Activated CD4-positive, alpha-beta T cell treated with anti-CD3 and anti-CD28 coated beads, Interleukin-2, Interleukin-4, amounts not matched to agents 100 ng/mL and 50 ng/mL, durations not matched to agents 16 hours and 8 hours (primary cell): ENCODE measurements at places on chromosomes 11 and 22.

DNA sequence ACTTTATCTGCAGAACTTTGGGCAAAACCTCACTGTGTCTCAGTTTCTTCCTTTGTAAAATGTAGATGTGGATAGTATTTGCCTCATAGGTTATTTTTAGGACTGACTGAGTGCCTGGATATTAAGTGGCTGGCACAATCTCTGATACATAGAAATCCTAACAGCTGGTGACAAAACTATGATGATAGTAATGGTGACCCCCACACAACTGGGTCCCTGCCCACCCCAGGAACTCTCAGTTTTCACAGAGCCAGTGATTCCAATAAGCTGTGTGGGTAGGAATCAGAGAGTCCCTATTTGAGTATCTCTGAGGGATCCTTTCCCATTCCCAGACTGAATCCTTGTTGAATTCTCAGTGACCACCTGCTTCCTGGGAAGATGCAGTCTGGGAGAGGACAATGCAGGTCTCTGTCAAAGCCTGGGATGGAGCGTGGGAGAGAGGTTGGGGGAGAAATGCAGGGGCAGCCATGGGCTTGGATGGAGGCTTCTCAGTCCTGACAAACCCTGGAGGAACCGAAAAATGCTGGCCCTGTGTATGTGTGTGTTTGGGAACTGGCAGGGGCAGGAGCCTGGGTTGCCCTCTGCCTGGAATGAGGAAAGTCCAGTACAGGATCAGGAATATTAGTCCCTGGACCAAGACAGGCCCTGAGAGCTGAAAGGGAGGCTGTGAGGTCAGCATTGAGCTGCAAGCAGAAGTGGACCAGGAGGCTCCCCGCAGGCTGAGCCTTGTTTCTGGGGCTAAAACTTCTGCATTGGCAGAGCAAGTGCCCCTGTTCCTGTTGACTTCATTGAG is 6.1 kb upstream of the P2RY6 start:
- no peak for DNase-seq

GRCh38 chr11:27266125-27266524 is 96.9 kb downstream of the CCDC34 start:
- DNase-seq = no peak

GRCh38 chr11:84566671-84567070 is 1060.5 kb downstream of the DLG2 start:
- no peak for DNase-seq

DNA sequence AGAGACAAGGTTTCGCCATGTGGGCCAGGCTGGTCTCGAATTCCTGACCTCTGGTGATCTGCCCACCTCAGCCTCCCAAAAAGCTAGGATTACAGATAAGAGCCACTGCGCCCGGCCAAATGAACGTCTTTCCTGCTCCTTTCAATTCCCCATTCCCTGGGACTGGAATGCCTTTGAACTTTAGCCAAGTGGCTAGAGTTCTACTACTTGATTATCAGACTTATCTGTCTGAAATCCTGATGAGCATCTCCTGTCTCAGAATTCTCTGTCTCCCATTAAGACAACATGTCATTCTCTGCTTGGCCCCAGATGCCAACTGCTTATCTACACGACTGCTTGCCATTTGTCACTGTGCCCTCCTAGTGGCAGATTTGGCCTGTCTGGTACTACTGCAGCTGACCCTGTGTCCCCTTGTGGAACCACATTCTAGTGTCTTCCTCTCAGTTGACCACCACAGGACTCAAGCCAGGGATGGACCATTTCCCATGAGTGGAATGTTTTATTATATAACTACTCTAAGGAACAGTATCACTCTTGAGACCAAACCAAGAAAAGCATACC is 33.1 kb upstream of the IPO7 start:
- DNase-seq = no peak

- no peak for DNase-seq
Measured at GRCh38 chr11:58596621-58597020, 17.8 kb downstream of the ZFP91 start.

GRCh38 chr11:931385-931784 is 5.7 kb downstream of the AP2A2 start:
- DNase-seq = no peak

- no peak for DNase-seq
Measured at GRCh38 chr11:89279176-89279575, 101.5 kb downstream of the TYR start.

GRCh38 chr22:17851759-17852158 is 77.5 kb upstream of the BID start:
- DNase-seq = no peak

DNA sequence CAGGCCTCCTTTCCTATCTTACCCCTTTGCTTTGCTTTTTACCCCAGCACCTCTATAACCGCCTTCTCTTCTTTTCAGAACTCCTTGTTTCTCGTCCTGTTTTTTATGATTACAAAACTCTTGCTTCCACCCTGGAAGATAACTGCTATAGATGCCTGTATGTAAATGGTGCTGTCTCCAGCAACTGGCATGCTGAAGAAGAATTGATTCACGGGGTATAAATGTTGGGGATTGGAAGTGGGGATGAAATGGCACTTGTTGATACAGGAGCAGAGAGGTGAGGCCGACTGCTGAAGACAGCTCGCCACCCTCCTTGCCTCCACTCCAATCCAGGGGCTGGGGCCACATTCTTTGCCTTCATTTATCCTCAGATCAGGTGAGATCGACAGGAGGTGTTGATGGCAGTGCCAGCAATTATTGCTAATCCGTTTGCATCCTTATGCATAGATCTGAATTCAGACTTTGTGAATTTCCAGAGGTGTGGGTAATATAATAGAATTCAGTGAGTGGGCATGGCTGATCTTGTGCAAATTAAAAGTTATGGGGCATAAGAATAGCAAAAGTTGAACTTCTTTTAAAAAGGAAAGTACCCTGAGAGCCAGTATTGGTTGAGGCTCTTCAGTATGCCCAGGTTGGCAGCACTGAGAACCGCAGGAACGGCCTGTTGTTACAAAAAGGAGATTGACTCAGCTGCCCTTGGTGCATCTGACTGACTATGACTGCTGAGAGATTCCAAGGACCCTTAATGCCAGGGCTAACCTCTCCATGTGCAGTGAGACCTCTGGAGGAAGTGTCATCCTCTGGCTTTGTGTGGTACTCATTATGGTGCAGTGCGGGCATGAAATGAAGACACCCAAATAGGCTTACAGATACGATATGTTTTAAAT is 5.3 kb downstream of the NEAT1 start:
- peak; percentile 66 for DNase-seq

GRCh38 chr11:117626576-117626975 is 170.4 kb downstream of the DSCAML1 start:
- DNase-seq = no peak

DNA sequence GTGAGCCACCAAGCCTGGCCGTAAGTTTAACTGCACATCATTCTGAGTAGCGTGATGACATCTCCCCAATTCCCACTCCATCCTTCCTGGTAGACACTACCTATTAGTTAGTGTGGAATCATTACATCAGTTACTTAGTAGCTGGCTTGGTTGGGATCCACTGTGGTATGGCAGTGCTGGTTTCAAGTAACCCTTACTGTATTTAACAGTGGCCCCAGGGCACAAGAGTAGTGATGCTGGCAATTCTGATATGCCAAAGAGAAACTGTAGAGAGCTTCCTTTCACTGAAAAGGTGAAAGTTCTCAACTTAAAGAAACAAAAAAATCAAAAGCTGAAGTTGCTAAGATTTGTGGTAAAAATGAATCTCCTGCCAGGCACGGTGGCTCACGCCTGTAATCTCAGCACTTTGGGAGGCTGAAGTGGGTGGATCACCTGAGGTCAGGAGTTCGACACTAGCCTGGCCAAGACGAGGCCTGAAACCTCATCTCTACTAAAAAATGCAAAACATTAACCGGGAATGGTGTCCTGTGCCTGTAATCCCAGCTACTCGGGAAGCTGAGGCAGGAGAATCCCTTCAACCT is 27.2 kb downstream of the RHOD start:
- DNase-seq = no peak

- no peak for DNase-seq
Measured at GRCh38 chr22:44881624-44882023, 128.2 kb downstream of the PHF21B start.

DNA sequence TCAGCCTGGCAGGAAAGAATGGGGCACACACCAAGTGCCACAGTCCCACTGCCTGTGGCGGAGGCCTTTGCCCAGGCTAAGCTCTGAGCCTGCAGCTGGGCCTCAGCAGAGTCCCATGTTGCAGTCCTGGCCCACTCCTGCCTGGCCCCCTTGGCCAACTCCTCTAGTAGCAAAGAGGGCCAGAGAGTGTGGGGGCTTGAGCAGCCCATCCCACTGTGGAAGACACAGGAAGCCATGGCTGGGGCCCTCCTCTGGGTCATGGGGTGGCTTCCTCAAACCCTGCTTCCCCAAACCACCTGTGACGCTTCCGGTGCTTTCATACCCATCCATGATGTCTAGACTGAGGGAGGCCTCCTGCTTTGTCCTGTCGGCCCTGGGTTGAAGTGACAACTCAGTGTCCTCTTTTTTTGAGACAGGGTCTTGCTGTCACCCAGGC is 5.8 kb downstream of the RPS19BP1 start:
- DNase-seq = no peak

- DNase-seq = peak; percentile 24
Measured at GRCh38 chr22:30453731-30454510, 17.9 kb downstream of the SEC14L3 start.

GRCh38 chr11:111814557-111815320 is 48.5 kb upstream of the PPP2R1B start:
- no peak for DNase-seq

DNA sequence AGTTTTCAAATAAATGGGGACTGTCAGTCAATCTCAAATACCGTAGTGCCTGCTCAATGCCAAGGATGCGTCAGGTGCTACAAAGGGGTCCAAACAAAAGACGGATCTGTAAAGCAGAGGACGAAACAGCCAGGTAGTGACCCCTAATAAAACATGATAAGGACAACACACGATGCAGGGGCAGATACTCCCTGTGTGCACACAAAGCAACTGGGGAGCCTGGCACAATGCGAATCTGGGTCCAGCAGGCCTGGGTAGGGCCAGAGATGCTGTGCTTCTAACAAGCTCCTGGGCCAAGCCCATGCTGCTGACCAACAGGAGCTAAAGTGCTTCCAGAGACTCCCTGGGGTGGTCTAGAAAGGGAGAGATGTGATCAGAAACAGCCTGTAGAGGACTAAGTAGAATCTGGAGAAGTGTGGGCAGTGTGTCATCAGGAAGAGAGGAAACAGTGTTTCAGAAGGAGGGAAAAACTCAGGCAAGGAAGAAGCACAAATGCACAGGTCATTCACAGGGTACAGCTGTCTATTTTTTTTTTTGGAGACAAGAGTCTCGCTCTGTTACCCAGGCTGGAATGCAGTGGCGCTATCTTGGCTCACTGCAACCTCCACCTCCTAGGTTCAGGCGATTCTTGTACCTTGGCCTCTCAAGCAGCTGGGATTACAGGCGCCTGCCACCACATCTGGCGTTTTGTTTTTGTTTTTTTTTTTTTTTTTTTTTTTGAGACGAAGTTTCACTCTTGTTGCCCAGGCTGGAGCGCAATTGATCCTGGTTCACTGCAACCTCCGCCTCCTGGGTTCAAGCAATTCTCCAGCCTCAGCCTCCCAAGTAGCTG is 74.5 kb downstream of the MICAL3 start:
- no peak for DNase-seq
